Cardiac septum (tissue), 1 donor: ENCODE measurements at places on chromosomes 3 and 15. TPM values are rescaled to one million over a fixed set of nuclear protein-coding genes. Genes with fewer than 3 reads are reported as not detected.

DNA sequence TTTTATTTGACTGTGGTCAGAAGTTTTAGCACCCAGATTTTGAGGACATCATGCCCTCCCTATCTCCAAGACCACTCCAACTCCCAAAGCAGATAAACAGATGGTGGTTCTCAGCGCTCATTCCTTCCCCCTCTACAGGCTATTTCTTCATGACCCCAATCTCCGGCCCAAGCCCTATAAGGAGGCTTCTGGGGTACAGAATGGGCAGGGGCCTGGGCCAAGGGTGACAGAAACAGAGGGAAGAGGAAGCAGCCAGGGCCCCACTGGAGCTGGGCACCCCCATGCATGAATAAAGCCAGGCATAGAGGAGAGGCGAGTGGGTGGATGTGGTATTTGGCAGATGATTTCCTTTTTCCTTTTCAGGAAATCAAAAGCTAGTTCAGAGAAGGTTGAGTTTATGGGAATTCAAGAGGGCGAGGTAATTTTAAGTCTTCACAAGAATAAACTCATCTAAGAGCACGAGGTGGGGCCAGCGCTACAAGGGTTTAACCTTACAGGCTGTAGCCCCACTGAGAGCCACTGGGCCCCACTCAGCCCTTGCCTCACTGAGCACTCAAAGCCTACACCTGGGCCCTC lies 104.8 kb upstream of the HERC1 start:
- DNase-seq, result no peak

Gene GOLGA6D
- total RNA-seq, result not detected

DNA sequence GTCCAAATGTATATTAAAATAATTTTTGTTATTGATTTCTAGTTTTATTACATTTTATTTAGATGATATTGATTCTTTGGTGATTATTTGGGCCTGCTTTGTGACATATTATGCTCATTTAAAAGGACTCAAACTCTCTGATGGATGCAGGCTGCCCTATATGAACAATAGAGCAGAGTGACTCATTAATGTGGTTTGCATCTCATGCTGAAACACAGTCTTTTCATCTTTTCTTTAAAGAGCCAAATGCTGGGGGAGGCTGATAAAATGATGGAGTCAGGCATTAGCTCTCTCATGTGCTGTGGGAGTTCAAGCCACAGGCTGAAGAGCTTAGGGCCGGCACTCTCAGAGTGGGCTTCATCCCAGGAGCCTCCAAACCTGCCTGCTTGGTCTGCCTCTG lies 7.2 kb downstream of the PLA1A start:
- no peak for DNase-seq

- no peak for DNase-seq
These were observed 11.3 kb downstream of the NRROS start for GRCh38 chr3:196650740-196651311.
